Stomach (tissue), 19 donors: ENCODE measurements at places on chromosomes 16 and 17. TPM values are rescaled to one million over a fixed set of nuclear protein-coding genes. Genes with fewer than 3 reads are reported as not detected.

- DNase-seq: no peak
Measured at GRCh38 chr17:8063761-8064534, 23.6 kb downstream of the ALOX12B start.

GRCh38 chr17:82568997-82569393 is 49.5 kb downstream of the FOXK2 start:
- no peak for DNase-seq

DNA sequence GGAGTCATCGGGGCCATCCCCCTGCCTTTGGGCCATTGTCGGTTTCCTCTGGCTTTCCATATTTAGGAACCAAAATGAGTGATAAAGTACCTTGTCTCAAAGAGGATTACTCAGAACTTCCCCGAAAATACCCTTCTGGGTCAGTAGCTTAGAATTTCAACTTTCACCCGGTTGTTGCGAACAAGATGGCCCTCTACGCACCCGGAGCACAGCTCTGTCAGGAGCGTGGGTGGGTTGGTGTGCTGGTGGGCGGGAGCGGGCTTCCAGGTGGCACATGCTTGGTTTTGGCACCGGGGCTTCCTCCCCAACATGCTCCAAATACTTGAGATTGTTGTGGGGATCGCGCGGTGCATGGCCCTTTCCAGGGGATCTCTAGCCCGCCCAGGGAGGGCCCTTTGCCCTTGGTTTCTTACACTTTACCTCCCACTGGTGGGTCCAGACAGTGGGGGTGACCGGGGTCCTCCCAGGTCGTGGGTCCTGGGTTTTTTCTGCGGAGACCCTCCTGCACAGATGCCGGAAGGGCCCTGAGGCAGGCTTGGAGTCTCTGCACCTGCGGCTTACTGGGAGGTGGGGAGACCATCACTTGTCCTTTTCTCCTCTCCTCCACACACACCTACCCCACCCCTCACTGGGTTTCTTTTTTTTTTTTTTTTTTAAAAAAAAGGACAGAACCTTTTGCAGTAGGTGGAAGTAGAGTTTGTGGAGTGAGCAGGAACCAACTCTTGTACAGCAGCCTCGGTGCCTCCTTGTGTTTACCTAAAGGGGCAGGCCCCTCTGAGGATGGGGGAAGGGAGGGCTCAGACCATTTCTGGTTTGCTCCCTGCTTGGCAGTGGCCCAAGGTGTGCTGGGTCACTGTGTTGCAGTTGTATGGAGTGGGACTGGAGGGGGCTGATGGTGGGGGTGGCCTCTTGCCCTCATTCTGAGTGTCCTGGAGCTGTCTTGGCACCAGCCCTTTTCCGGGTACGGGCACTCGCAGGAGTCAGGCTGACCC is 142.1 kb downstream of the SEC14L1 start:
- DNase-seq: peak; percentile 80

DNA sequence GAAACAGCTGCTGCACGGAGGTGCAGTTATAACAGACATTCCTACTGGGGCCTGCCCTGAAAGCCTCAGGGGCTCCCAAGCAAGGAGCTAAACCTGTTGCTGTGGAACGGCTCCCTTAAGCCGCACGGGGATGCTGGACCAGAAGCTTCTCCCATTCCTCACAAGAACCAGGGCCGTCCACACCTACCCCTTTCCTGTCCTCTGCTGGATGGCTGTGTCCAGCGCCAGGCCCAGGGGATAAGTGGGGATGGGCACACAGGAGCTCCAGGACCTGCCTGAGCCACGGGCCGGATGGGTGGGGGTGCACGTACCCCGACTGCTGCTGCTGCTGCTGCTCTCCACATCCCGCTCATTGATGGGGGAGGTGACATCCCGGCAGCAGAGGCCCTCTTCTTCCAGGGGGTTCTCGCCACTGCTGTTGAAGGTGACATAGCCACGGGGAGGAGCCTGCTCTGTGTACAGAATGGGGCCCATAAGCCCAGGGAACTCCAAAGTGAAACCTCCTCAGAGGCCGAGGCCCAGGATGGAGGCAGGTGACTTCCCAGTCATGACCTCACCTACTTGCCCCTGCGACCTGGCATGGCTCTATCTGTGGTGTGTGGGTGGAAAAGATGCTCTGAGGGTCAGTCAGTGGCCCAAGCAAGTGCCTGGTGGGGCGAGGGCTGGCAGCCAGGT is 8.6 kb downstream of the NUDT16L1 start:
- no peak for DNase-seq

DNA sequence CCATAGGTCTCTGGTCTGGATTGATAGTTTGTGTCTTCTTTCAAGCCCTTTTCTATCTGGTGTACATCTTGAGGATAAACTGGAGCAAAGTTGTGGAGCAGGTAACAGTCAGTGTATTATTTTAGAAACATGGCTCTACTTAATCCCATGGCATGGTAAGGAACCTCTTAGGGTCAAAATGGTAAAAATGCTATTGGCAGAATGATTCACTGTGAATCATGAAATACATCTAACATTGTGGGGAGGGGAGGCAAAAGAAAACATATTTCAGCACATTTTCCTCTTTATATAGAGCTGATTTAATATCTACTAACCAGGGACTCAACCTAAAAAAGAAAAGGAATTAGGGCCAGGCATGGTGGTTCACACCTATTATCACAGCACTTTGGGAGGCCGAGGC is 17.9 kb upstream of the ALDH3A2 start:
- no peak for DNase-seq

GRCh38 chr16:22694887-22695382 is 119.0 kb upstream of the HS3ST2 start:
- no peak for DNase-seq

- DNase-seq: peak; percentile 87
Measured at GRCh38 chr17:50173335-50173941, 7.6 kb downstream of the SGCA start.

DNA sequence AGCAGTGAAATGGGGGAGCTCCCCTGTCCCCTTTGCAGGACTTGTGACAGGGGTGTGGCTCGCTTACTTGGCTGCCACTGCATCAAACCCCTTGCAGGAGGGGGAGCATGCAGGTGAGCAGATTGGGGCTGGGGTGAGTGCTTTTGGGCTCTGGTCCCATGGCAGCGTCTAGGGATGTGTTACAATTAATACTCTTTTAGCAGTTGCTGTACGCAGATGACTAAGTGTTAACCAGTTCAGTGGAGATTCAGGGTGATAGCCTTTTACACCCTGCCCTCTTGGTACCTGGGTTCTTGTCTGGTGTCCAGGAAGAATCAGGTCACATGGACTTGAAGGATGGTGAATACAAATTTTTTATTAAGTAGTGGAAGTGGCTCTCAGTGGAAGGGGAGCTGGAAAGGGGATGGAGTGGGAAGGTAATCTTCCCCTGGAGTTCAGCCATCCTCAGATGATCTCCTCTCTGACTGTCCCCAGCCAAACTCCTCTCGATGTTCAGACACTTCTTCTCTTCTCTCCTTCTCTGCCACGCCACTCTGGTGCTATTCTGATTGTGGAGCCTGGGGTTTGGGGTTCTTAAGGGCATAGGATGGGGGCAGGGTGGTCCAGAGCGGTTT is 100.1 kb downstream of the MARF1 start:
- no peak for DNase-seq

DNA sequence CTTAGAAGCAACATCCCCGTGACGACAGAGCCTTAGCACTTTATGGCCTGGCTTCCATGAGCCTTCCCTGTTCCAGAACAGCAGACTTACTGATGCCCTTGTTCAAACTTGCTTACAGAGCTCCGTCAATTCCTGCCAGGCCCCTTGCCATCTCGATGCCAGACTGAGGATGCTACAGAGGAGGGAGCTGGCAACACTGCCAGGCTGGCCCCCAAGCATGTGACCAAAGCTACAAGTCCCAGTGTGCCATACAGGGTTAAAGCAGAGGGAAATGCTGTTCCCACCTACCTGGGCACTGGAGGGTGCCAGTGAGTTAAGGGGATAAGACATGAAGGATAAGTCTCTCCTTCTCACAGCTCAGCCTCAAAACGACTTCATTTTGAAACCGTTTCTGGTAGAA is 33.5 kb upstream of the SREBF1 start:
- no peak for DNase-seq

DNA sequence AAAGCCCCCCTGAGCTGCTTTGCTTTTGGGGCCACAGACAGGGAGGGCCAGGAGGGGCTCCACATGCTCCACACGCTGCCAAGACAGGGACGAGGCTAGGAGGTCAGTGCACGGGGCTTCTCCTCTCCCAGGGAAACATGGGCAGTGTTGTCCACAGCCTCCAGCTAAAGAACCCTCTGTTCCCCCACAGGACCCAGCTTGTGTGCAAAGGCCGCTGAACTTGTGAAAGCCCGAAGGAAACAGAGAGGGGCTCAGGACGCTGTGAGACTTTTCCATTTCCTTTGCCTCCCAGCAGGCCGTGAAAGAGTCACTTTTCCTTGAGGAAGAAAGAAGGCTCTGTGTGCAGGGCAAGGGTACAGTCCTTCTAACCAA is 9.7 kb downstream of the CDRT4 start:
- no peak for DNase-seq

- DNase-seq: no peak
Measured at GRCh38 chr17:38947189-38947588, 20.0 kb downstream of the FBXO47 start.

- no peak for DNase-seq
Measured at GRCh38 chr16:57949595-57950238, 21.2 kb downstream of the CNGB1 start.

- DNase-seq: no peak
Measured at GRCh38 chr16:46782320-46782719, 34.2 kb upstream of the MYLK3 start.

GRCh38 chr17:76345377-76345974 is 8.2 kb downstream of the PRPSAP1 start:
- DNase-seq: no peak

DNA sequence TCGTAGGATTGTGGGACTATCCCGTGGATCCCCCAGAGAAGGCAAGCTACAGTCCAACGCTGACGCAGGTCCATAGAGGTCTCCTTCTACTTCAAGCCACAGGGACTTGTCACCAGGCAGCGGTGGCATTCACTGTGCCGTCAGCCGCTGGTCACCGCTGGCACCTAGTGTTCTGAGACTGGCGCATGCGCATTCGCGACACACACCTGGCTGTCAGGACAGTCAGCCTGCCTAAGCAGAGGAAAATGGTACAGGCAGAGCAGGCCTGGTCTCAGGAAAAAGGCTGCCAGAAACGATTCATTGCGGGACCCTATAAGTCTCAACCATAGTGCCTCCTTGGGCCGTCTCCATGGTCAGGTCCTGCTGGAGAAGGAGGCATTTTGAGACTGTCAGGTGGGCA is 138.0 kb upstream of the WSB1 start:
- no peak for DNase-seq

- DNase-seq: no peak
Measured at GRCh38 chr16:53876811-53877210, 172.9 kb downstream of the FTO start.

DNA sequence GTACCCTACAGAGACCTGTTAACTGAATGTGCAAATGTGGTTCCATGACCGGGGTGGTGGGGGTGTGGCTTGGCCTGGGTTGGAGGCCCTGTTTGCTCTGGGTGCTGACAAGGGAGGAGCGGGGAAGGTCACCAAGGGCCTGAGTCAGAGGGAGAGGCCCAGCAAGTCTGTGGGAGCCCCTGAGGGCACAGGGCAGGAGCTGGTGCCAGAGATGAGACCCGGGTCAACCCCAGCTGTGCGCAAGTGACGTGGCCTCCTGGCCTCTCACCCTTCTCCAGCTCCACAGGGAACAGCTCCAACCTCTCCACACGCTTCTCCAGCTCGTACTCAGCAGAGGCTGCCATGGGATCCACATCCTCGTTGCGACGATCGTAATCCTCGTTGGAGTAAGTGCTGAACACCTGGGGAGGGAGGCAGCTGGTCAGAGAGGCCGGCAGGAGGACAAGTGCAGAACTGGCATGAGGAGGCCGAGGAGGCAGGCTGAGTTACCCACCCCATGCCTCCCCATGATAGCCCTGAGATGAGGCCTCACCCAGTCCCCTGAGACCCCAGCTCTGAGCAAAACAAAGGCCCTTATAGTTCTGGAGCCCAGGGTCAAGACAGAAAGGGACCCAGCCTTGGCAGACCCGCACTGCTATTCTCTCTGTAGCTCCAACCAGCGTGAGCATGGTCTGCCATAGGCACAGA is 5.5 kb downstream of the PPP1R9B start:
- no peak for DNase-seq

DNA sequence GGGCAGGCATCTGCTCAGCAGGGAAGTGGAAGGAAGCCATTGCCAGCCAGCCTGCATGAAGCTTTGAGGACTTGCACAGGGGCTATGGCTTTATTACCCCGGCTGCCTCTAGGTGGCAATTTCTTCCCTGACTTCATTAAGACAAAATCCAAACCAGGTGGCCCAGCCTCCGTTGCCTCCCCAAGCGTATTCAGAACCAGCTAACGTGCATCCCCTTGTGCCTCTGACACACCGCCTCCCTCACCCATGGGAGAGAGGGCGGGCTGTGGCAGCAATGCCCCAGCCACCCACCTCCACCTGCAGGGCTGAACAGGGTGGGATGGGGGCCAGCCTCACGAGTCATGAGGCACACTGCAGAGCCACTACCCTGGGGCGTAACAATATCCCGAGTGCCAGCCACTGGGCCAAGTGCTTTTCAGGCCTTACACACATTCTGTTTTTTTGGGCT is 6.8 kb downstream of the KIFC3 start:
- peak; percentile 80 for DNase-seq

DNA sequence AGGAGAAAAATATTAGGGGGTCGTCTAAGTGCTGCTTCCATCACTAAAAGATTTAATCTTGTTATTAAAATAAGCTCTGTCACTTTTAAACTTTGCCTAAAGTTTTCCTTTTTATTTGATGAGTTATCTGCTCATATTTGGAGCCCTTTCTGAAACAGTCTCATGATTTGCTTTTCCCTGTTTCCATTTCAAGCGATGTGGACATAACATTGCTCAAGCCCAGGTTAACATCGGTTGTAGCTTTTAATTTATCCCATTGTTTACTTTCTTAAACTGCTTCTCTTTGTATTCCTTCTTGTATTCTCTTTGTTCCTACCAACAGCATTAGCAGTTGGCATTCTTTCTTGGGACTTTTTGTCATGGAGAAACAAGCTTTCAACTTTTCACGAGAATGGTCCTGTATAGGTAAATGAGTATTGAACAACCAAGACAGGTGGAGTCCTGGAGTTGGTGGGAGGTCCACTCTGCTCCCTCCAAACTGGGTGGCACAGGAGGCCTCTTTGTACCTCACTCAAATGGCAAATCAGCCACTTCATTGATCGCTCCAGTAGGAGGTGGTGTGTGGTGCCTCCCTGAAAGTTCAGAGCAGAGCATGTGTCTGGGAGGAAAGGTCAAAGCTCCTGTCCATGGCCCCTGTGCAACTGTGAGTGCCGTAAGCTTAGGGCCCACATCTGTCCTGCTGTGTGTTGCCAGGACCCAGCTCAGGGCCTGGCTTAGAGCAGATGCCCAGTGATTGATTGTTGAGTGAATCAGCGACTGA is 107.0 kb downstream of the CYLD start:
- no peak for DNase-seq

The EFCAB5 gene
- not detected for total RNA-seq

The ITGAD gene
- not detected for total RNA-seq

The FASN gene
- 65.3 TPM for total RNA-seq

The DYNLRB2 gene
- not detected for total RNA-seq

The TLCD3B gene
- total RNA-seq: 0.92 TPM

The DLX4 gene
- total RNA-seq: not detected

The IRX5 gene
- 0.89 TPM for total RNA-seq

The RPL23 gene
- 788 TPM for total RNA-seq

The TSPAN10 gene
- total RNA-seq: not detected
